H54 (cell line): ENCODE measurements at places on chromosomes 3 and 15.

GRCh38 chr15:69042531-69042930 is 28.0 kb downstream of the NOX5 start:
- DNase-seq, result no peak

- peak; percentile 19 for DNase-seq
Observed at GRCh38 chr3:155325263-155325835, 31.9 kb upstream of the STRIT1 start.

DNA sequence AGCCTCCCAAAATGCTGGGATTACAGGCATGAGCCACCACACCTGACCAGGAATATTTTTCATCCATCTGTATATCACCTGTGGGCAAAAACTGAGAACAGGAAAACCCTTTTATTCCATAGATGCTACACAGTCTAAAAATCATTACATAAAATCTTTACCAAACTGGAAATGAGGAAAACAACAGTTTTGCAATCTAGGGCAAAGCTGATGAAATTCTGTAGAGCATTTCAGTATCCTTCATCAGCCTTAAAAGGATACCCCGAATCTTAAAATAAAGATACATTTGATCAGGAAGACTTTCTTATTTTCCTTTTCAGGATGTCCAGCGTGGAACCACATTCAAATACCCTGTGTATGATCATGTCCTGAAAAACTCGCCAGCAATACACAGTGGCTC is 7.1 kb downstream of the SIAH2 start:
- DNase-seq, result no peak

DNA sequence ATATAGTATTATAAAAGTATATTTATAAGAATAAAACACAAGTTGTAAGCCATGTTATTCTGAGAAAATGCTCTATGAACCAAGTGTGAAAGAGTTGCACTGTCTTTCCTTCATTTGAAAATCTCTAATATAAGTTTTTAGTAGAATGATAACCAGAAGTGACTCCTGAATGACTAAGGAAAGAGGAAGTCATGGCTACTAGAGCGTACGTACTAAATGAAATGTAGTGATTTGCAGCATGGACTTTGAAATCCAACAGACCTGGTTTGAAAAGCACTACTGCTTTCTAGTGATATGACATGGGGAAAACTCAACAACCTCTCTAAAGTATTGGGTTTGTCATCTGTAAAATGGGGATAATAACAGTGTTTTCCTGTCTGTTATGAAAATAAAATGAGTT is 10.3 kb upstream of the DNAJC13 start:
- DNase-seq, result no peak

DNA sequence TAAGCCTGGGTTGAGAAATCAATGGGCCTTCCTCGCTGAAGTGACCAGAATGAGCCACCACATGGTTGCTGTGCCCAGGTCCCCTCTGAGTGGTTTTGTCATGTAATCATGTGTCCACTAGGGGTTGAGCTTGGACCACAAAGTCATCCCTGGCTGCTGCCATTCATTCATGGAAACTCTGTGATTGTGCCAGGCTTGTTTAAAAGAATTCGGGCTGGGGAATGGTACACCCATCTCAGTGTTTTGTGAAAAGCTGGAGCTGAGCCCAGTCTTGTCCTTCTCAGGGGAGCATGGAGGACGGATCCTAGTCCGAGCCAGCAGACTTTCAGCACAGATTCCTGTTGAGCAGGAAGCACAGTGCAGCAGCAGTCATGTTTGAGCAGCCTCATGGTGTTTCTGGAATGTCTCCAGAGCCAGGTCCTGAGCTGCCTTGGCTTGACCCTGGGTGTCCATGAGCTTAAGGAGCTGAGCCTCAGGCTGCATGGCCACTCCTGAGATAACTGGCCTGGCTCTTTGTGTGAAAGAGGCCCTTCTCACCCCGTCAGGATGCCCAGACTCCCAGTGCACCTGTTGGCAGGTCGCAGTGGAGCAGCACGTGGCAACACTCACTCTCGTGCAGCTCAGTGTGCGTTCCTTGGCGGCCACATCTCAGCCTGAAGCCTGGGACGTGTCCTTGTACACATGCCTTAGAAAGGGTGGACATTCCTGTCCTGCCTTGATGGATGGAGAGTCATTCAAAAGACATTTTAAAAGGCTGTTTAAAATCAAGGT is 260.3 kb upstream of the TPM1 start:
- DNase-seq, result peak; percentile 29

- DNase-seq, result no peak
Observed at GRCh38 chr15:51904931-51905330, 66.6 kb downstream of the LEO1 start.
